CD4-positive, alpha-beta T cell treated with Interleukin-17A for 1 hour (primary cell): ENCODE measurements at places on chromosomes 7 and 10.

DNA sequence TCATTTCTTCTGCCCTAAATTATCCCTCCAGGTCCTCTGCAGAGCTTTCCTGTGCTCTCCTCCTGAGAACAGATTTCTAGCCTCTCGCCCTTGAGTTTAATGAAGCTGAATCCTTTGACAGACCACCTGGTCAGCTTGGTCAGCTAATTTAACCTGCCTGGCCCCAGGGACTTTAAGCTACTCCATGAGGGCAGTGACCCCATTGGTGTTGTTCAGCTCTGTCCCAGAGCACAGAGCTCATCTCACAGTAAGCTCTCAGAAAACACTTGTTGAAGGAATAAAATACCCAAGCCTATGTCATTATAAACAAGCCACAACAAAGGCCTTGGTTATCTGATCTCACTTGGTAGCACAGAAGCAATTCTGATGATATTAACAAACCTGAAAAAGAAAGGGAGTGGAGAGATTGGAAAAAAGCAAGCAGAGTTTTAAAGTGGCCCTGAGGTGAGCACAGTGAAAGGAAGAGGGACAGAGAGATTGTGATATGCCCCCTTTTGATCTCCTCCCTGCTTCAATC, 24.4 kb downstream of the SLC26A4 start:
- DNase-seq, result no peak

GRCh38 chr7:134440067-134440466, 18.8 kb downstream of the AKR1B1 start:
- no peak for DNase-seq

GRCh38 chr7:106766551-106766950, 98.5 kb upstream of the PIK3CG start:
- DNase-seq, result no peak

DNA sequence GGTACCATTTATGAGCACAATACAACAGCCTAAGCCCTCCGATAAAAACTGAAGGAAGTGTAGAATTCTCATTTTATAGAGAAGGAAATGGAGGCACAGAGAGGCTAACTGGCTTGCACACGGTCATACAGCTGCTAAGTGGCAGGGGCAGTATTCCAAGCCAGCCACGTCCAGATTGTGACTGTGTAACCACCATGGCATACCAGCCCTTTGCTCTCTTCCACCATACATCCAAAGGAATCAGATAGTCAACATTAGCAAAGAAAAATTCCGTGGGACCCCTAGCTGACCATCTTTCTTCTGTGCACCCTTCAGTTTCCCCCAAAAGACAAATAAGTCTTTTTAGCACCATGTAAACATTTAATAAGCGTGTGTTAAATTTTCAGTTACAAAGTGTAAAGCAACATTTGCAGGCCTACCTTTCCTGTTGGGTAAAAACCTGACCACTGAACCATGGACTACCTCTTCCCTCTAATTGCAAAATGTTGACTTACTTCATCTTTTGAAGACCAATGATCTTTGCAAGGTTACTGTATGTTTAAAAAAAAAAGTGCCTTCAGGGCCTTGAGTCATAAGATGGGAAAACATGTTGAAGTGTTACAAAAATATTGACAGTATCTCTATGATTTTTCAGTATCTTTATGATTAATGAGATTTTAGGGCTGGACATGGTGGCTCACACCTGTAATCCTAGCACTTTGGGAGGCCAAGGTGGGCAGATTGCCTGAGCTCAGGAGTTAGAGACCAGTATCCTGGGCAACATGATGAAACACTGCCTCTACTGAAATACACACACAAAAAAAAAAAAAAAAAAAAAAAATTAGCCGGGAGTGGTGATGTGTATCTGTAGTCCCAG, 24.3 kb upstream of the PDZD8 start:
- DNase-seq, result no peak

DNA sequence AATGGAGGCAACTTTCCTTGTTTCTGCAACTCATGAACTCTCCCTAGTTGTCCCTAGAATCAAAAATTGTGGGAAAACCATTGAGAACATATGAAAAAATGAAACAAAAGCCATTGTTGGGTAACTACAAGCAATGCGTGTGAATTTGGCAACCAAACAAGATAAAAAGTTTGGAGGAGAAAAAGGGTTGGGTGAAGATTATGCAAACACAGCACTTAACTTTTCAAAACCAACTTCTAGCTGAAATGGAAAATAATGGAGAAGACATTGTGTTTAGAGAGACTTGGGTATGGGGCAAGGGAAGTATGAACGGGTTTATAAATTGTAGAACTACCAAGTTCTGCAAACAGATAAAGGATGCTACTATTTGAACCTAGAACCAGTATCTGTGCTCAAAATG, 89.0 kb upstream of the SVIL start:
- DNase-seq, result no peak

DNA sequence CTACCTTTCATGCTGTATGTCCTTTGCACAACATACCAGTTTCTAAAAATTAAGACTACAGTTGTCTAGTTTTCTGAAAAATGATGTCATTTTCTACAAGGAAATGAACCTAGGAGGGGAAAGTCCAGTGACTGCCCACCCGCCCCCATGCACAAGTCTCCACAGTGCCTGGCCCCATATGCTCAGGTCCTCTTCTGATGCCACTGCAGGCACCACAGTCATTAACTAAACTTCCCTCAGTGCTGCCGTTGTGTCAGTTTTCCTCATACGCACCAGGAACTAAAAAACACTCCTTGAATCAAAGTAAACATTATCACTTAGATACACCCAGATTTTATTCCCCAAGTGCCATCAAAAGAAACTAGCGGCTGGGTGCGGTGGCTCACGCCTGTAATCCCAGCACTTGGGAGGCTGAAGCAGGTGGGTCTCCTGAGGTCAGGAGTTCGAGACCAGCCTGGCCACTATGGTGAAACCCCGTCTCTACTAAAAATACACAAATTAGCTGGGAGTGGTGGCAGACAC, 6.9 kb upstream of the TNS3 start:
- DNase-seq, result no peak

DNA sequence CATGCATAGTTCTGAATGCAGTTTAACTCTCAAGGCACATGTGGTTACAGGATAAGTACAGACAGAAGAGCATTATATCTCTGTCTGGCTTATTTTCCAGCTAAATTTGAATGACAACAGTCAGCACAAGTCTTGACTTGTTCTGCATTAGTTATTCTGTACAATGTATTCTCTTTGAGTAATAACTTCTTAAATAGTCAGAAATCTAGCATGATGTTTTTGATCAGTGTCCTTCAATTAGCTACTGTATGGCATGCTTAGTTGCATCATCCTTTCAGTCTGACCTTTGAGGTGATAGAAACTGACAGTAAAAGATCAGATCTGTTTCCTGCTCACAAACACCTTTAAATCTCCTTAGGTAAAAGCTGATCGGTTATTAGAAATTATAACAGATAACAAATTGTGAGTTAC, 118.1 kb downstream of the ARL4A start:
- no peak for DNase-seq

GRCh38 chr7:151708610-151709009, 168.3 kb downstream of the PRKAG2 start:
- DNase-seq, result no peak

- no peak for DNase-seq
These were observed 8.9 kb downstream of the AKR1E2 start for GRCh38 chr10:4834898-4835405.

DNA sequence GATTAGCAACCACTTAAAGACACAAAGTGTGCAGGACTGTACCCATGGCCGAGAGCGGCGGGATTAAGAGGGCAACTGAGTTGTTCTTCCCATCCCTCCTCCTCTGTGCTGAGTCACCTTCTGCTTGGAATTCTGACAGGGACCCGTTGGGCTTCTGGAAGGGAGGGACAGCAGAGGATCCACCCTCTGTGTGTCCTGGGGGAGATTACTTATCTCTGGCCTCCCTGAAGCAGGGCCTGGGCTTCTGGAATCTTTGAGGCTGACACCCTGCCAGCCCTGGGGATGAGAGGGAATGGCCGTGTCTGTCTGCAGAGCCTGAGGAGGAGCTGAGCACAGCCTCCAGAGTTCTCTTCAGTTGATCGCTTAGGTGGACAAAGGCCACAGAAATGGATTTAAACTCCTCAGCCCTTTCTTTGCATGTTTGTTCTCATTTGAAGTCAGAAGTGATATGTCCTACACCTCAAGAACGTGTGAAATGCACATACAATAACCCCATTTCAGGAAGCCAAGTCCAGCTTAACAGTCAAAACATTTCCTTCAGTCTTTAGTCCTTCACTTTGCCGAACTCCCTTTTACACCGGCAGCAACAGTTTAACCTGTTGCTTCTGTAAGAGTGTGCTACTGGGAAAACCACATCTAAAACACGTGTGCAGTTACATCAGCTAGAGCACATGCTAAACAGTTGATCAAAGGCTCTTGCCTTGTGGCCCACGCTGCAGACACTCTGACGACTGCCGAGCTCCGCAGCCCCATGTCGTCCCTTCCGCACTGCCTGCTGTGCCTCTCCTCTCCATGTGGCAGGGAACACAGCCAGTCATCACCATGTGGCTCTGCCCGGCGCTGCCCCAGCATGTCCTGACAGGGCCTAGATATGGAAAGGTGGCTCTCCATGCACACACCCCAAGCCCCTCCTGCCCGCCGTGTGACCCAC, 55.7 kb downstream of the IKZF1 start:
- peak; percentile 89 for DNase-seq
